Vagina (tissue), 2 donors: ENCODE measurements at places on chromosomes 4 and X.

GRCh38 chrX:107629540-107629909 is 1.2 kb downstream of the PRPS1 start:
- no peak for DNase-seq

- DNase-seq: no peak
These were observed 335.2 kb downstream of the PPP1R2C start for GRCh38 chrX:42442745-42443144.

GRCh38 chr4:37812713-37813112 is 13.8 kb upstream of the PGM2 start:
- DNase-seq: no peak

DNA sequence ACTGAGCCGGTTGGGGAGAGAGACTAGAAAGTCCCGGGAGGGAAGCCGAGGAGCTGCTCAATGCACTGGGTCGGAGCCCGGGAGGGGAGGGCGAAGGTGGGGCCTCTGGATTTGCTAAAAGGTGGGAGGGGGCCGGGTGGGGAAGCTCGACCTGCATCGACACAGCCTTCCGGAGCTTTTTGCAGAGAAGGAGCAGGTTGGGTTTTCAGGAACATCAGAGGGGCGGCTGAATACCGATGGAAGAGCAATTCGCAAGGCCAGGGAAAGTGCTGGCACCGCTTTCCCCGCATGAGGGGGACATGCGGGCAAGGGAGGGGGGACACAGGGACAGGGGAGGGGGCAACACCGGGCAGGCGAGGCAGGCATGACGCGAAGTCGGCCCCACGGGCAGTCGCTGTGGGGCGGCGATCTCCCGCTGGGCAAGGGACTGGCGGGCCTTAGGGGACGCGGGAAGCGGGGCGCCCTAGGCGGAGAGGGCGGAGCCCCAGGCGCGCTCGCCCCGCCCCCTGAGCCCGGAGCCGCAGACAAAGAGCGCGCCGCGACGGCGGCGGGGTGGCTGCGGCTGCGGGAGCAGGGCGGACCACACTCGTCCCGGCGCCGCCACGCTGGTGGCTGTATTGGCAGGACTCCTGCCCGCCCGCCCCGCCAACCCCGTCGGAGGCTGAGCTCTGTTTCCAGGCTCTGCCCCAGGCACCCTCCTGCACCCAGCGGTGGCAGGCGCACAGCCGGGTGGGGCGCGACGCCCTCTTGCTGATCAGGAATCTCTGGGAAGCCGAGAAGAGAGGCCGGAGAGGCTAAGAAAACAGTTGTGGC is 11.6 kb downstream of the PDZD4 start:
- no peak for DNase-seq

DNA sequence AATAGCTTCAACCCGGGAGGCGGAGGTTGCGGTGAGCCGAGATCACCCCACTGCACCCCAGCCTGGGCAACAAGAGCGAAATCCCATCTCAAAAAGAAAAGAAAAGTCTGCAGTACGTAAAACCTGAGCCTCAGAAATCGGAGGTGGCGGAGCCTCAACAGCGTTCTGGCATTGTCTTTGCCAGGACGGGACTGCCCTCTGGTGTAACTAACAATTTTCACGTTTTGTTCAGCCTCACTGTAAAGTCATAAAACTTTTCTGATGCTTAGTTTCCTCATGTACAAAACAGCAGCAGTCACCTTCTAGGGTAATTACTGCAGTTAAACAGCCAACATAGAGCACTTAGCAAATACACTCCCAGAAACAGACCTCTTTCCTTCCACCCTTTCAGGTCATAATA is 121.7 kb downstream of the RBM47 start:
- DNase-seq: no peak
